ENCODE measurements at places on chromosomes 1 and 21.

DNA sequence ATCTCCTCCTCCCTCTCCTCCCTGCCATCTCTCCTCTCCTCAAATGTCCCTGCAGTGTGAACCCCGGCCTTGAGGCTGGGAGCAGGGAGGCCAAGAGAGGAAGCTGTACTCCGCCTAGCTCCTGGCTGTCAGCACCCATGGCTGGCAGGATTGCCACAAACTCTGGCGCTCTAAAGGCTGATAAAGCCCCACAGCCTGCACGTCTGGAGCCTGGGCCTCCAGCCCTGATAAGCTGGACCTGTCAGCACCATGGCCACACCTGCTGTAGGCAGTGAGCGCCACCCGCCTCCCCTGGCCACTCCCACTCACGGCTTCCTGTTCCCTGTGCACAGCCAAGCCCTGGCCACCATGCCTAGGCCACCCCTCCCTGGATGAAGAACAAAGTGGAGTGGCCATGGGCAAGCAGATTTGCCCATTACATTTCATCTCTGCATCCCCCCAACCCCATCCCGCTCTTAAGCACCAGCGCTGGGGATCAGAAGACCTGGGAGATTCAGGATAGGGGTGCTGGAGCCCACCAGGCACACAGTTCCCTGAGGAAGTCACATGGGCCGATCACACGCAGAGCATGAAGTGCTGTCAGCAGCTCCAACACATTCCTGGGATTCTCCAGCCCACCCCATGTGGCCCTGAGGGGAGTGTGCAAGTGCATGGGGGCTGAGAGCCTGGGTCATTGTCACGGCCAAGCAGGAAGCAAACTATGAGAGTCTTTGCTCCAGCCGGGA lies 24.2 kb upstream of the NPPB start:
- no peak for DNase-seq

GRCh38 chr1:6414443-6414844 lies 5.3 kb downstream of the HES2 start:
- peak; percentile 75 for DNase-seq

DNA sequence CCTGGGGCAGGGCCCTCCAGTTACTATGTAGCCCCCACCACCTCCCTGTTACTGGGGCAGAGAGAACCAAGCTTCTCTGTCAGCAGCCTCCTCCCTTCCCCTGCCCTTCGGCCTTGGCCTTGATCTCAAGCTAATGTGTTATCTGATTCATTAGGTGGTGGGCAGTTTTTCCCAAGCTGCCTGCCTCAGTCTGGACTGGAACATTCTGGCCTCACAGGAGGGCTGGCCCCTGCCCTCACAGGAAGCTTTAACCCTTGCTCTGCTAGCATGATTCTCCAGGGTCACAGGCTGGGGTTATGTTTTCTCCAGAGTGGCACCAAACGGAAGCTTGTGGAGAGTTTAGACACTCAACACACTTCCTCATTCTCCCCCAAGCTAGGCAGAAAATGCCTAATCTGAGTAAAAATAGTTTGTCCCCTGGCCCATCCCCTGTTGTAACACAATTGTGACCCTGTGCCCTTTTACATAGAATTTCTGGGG lies 37.2 kb upstream of the SLC6A9 start:
- DNase-seq: peak; percentile 11

DNA sequence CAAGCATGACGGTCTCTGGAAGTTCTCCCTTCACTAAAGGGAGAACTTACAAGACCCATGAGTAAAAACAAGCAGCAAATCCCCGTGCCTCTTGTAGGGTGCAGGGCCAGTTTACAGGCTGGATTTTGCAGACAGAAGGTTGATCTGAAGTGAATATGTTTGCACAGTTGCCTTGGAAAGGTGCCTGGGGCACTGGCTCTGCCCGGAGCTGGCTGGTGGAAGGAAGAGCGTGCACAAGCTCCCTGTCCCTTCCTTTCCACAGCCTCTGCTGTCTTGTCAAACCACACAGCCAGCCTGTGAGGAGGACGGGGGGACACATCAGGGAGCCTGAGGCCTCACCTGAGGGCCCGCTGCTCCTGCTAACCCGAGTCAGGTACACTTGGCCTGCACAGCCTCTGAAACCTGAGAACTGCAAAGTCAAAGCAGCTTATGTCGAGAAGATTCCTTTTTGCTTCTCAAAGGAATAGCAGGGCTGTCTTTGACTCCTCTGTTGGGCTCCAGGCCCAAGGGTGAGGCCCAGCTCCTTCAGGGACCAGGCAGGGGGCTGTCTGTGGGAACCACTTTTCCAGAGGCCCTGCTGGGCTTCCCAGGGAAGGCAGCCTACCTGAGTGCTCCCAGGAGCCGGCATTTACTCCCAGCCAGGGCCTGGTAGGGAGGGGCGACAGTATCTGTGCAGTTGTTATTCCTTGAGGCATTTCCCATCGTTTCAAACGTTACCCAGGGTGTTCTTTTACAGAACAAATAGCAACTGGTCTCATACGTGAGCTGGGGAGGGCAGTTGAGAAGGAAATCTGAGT lies 251.5 kb downstream of the SIPA1L2 start:
- DNase-seq: no peak

DNA sequence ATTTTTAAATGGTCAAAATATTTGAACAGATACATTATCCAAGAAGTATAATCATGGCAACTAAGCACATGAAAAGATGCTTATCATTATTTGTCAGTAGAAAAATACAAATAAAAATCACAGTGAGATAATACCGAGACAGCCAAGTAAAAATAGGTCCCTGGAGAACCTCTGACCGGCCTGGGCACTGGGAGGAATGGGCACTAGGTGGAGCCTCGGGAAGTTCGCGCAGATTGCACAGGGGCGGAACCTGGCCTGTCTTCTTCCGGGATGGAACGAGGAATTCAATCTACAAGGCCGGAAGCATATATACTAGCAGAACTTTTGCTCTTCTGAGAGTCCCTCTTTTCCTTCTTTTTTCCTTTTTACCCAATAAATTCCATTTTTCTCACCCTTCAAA lies 148.5 kb upstream of the CHRM3 start:
- DNase-seq: no peak

DNA sequence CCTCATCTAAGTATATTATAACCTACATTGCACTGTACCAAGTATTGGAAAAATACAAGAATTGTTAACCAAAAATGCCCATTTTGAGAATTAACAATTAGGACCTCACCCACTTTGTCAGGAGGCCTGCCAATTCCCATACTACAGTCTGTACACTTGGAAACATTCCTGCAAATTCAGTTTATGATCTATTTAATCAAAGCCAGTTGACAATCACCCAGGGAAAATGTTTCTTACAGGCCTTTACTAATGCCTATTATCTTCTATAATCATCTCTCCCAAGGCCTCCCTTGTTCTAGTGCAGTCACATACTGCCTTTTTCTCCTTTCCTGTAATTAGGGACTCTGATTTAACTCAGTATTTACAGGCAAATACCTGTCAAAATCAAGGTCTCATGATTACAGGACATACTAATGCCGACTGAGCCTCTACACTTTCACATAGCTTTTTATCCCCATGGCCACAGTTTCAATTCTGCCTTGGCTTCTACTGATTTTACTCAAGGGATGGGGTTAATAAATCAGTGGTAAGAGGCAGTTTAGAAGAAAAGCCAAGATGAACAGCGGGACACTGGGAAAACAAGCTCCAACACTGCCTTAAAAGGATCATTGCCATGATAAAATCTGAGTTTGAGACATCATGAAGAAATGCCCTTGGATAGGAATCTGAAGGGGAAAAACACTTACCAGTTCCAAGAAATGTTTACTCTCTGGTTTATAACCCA lies 338.7 kb downstream of the VAV3 start:
- no peak for DNase-seq

DNA sequence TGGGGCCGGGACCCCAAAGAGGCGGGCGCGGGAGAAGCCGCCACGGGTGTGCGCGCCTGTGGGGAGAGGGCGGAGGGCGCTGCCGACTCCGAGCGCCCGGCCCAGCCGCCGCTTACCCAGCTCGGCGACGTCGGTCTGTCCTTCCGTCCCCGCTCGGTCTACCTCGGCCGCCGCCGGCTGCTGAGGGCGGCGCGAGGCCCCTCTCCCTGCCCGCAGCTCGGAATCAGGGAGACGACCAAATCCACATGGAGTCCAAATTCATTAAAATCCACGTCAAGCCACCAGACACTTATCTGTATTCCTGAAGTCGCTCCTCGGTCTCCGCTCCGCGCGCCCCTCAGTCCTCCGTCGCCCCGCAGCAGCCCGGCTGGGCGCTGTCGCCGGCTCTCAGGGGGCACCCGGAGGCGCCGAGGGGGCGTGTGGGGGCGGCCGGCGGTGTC lies 637 bp downstream of the PLXNA2 start:
- no peak for DNase-seq

DNA sequence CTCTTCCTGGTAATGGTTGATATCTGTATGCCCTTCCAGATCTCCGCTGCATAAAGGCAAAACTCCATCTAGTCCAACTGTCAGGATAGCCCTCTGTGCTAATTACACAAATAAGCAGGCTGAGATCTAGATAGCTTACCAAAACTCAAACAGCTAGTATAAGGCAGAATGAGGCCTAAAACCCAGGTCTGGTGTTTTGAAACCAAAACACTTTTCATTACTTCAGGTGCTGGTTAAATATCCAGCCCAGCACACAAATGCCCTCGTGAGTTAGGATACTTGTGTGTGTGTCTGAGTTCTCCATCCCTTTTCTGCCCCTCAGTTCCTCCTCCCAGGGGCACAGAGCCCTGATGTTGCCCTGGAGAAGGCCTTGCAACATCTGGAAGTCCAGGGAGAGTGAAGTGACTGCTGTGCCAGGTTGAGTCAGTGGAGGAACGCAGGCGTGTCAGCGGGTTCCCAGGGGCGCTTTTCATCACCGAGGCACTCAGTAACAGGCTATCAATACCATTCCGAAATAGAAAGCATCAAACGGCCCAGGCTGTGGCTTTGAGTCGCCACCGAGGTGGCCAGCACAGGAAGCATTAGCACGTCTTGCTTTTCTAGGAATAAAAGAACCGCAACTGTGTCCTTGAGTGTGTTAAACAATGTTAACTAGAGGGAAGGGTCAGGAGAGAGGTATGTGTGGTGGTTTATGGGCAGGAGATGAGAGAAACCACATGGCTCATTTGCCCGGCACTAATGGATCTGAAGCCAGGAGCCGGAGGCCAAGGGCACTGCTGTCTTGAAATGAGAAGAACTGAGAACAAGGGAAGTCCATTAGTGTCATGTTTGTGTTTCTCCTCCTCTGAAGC lies 90.7 kb upstream of the WLS start:
- no peak for DNase-seq

DNA sequence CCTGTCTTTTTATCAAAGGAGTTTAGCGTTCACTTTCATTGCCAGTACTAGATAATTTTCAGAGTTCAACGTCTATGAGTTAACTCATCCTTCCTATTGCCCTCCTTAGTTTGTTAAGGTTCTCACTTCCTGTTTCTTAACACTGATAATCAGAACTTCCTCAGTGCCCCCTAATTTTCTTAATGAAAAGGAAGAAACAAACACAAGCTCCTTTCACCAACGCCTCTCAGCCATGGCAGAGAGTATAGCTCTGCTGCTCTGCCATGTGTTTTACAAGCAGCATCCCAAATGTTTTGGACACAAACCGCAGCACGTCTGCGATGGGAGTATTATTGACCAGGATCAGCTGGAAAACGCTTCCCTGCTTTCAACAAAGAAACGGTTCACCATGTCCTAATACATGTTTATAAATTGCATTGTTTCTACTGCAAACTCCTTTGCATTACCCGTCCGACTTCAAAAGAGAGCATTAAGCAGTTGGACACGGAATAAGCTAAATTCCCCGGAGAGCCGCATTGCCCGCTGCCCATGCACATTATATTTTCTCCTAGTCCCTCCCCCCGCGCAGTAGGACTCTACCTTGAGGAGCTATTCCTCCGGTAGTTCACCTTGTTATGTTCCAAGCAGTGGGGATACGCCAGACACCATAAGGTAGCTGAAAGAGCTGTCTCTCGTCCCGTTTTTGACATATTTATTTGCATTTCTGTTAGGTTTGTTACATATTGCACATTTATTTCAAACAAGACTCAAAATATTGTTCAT lies 561 bp downstream of the OLFM3 start:
- no peak for DNase-seq

DNA sequence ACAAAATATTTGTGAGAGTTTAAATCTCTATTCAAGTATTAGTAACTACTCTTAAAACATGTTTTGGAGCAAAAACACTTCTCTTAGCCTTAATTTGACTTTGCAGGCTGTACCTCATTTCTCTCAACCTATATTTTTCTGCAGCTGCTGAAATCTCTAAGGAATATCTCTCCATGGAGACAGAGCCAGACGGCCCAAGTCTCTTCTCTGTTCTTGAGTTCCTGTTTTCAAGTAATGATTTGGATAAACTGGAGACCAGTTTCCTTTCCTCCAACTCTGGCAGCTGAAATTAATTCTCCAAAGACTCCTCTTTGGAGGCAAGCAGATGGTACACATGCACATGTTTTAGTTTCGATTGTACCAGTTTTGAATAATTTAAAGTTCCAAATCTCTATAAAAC lies 659.7 kb upstream of the NEGR1 start:
- DNase-seq: no peak

DNA sequence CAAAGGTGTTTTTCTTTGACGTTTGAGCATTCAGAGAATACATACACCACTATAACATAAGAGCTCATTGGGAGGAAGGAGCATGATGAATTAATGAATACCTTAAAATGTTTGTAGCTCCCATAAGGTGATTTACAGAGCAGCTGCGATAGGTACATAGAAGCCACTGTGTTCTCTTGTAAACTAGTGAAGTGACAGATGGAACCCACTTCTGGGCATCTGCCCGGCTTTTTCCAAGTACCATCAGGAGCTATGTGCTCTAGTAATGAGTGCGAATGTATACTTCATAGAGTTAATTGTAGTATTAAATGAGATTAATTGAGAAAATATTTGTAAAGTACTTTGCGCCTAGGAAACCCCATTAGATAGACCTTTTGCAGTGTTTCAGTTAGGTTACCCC lies 48.4 kb downstream of the HENMT1 start:
- no peak for DNase-seq

DNA sequence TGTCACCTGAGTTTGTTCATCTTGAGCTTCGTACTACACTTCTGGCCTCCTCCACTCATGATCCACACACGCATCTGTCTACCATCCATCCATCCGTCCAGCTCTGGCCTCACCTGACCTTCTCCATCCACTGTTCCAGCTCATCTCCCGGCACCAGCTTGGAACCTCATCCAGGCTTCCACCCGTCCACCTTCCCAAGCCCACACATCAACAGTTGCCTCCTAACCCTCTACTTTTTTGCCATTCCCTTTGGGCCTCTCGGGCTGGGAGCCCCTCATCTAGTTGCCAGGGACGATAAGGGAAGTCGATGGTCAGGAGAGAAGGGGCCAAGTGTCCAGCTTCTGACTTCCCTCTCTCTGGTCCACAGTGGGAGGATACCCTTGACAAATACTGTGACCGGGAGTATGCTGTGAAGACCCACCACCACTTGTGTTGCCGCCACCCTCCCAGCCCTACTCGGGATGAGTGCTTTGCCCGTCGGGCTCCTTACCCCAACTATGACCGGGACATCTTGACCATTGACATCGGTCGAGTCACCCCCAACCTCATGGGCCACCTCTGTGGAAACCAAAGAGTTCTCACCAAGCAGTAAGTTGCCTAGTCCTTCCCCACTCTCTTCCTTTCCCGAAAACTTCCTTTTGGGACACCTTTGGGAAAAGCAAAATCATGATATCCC lies 3.4 kb upstream of the FALEC start:
- DNase-seq: no peak

GRCh38 chr1:117611894-117612483 lies 6.1 kb downstream of the TENT5C start:
- DNase-seq: no peak

Measured in dermis blood vessel endothelial cell (primary cell).